ENCODE measurements at places on chromosomes 4 and X. TPM values are rescaled to one million over a fixed set of nuclear protein-coding genes. Genes with fewer than 3 reads are reported as not detected.

Gene HS3ST1
- total RNA-seq: 3.8 TPM

Gene UGT2B11
- total RNA-seq: not detected

DNA sequence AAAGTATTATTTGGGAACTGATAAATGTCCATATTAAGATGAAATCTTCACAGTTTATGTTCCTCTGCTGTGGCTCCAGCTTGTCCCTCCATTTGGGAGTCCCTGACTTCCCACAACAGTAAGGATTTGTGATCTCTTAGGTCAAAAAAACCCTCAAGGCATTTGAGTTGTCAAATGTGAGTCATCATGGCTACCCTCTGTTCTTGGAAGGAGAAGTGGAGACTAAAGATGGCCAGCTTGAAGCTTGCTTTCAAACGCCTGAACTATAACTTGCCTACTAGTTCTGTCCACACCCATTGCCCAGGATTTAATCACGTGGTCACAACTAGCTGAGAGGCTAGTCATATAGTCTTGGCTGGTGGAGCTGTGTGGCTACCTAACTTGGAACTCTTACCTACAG lies 107.8 kb downstream of the CCNG2 start:
- H3K27me3 ChIP-seq: no peaks in the 10 kb centered on the region
- no peaks in the 10 kb centered on the region for H3K36me3 ChIP-seq
- DNase-seq: no peak
- H3K27ac ChIP-seq: no peak overlapping the region

Gene XAGE1A
- total RNA-seq: not detected

- H3K36me3 ChIP-seq: no peaks in the 10 kb centered on the region
- no peak overlapping the region for H3K4me3 ChIP-seq
- H3K27ac ChIP-seq: no peak overlapping the region
- H3K27me3 ChIP-seq: no peaks in the 10 kb centered on the region
Measured at GRCh38 chrX:126339928-126340327, 173.8 kb upstream of the DCAF12L2 start.

GRCh38 chr4:2274320-2275043 lies 12.6 kb upstream of the MXD4 start:
- no peaks in the 10 kb centered on the region for H3K4me1 ChIP-seq
- H3K4me3 ChIP-seq: no peak overlapping the region
- DNase-seq: peak; percentile 35
- no peak overlapping the region for H3K27ac ChIP-seq
- H3K36me3 ChIP-seq: no peaks in the 10 kb centered on the region
